ENCODE measurements at places on chromosomes 13 and 19.

GRCh38 chr13:85436029-85436428, 363.2 kb downstream of the SLITRK6 start:
- H3K27me3 ChIP-seq: no peaks in the 10 kb centered on the region
- H3K36me3 ChIP-seq: no peaks in the 10 kb centered on the region
- no peak overlapping the region for H3K27ac ChIP-seq

GRCh38 chr13:30529085-30529834, 63.5 kb upstream of the HMGB1 start:
- H3K4me1 ChIP-seq: no peaks in the 10 kb centered on the region
- H3K27me3 ChIP-seq: no peaks in the 10 kb centered on the region
- no peak for DNase-seq
- H3K36me3 ChIP-seq: no peaks in the 10 kb centered on the region
- H3K27ac ChIP-seq: no peak overlapping the region
- no peak overlapping the region for H3K4me3 ChIP-seq

DNA sequence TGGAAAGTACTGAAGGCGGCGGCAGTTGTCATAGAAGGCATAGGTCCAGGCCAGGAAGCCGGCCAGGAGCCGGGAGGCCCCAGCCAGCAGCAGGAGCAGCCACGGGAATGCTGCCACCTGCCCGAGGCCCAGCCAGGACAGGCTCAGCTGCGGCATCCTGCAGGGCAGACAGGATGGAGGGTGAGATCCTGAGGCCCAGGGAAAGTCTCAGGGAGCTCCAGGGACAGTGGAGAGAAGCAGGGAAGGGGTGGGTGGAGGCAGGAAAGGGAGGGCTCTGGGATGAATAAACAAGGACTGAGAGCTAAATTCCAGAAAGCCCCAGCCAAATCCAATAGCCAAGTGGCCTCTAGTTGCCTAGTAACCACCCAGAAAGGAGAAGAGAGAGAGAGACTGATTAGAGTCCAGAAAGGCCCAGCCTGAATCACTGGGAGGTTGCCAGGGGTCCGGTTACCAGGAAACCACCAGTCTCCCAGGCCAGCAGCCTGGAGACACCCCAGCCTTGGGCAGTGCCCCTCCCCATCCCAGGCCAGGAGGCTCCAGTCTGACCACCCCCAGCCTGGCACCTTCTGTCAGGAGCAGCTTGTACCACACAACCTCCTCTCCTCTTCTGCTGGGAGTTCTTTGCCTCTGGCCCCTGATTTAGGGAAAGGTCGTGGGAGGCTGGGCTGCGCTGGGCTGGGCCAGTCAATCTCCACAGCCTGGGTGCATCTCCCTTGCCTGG, 7.5 kb upstream of the OR10H5 start:
- H3K27ac ChIP-seq: no peak overlapping the region
- no peaks in the 10 kb centered on the region for H3K4me1 ChIP-seq

DNA sequence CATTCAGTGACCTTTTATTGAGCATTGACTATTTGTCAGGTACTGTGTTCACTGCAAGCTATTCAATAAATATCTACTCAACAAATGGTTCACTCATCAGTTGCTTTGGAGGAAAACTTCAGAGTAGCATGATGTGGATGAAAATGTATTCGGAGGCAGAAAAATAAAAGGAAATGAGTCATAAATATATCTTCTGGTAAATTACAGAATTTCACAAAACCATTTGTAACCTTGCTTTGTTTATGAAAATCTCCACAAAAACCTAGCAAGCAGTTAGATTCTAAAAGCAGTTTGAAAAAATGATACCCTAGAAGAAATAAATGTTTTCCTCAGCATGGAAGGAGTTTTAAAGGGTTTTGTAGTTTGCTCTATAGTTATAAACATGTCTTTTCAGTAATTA, 399.6 kb downstream of the LMO7 start:
- no peaks in the 10 kb centered on the region for H3K27me3 ChIP-seq
- H3K4me3 ChIP-seq: no peak overlapping the region
- DNase-seq: no peak
- H3K27ac ChIP-seq: no peak overlapping the region
- H3K36me3 ChIP-seq: no peaks in the 10 kb centered on the region

- no peak overlapping the region for H3K27ac ChIP-seq
- no peaks in the 10 kb centered on the region for H3K27me3 ChIP-seq
- no peak overlapping the region for H3K4me3 ChIP-seq
- no peaks in the 10 kb centered on the region for H3K4me1 ChIP-seq
These were observed 8.2 kb downstream of the NALCN start for GRCh38 chr13:101408154-101408553.

DNA sequence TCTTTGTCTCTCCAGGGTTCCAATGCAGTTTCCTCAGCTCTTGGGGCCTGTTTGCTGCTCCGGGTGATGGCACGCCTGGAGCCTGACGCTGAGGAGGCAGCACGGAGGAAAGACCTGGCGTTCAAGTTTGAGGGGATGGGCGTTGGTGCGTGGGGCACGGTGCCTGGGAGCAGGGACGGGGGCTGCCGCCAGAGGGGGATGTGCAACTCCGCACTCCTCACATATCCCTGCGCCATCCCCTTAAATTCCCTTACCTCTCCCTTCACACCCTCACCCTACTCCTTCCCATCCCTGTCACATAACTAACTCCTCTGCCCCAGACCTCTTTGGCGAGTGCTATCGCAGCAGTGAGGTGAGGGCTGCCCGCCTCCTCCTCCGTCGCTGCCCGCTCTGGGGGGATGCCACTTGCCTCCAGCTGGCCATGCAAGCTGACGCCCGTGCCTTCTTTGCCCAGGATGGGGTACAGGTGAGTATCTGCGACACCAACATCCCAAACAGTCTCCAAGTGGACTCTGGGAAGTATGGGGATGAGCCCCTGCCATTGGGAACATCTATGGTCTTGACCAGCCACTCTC, 31.1 kb downstream of the TRPM4 start:
- DNase-seq: no peak
- H3K36me3 ChIP-seq: no peaks in the 10 kb centered on the region
- no peaks in the 10 kb centered on the region for H3K27me3 ChIP-seq
- no peak overlapping the region for H3K27ac ChIP-seq

DNA sequence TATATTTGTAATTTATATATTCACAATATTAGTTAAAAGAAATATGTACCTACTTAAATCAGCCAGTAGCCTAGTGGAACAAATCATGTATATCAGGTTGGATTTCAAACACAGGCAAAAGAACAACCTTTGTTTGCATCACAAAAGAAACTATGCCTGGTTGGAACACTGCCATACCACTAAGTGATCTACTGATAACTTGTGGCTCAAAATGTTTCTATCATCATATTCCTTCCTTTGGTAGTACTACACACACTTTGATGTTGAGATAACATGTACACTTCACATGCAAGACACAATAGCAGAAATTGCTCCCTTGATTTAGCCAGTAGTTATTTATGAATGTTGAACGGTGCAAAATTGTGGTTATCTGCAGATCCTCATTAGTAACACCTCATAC, 146.0 kb upstream of the GPC6 start:
- no peaks in the 10 kb centered on the region for H3K36me3 ChIP-seq
- H3K27ac ChIP-seq: no peak overlapping the region
- DNase-seq: no peak
- no peak overlapping the region for H3K4me3 ChIP-seq
- no peaks in the 10 kb centered on the region for H3K27me3 ChIP-seq

DNA sequence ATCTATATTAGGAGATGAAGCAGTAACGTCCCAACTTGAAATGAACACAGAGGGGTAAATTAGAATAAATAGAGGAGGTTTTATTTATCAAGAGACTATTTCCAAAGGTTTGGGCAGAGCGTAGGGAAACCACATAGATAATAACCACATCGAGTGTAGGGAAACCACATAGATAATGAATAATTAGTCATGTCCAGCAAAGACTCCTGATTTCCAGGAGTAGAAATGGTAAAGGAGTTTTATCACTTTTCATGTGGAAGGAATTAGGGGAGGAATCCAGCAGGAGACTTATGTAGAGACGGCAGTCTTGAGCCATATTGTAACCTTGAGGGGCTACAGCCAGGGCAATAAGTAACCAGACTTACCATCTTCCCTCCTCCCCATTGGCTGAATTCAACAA, 136.3 kb upstream of the CSNK1A1L start:
- H3K27me3 ChIP-seq: no peaks in the 10 kb centered on the region
- H3K4me1 ChIP-seq: no peaks in the 10 kb centered on the region
- no peaks in the 10 kb centered on the region for H3K36me3 ChIP-seq
- no peak overlapping the region for H3K27ac ChIP-seq

GRCh38 chr19:18919900-18920214, 342 bp downstream of the DDX49 start:
- peaks cover 22% of the 10 kb centered on the region for H3K36me3 ChIP-seq
- no peaks in the 10 kb centered on the region for H3K27me3 ChIP-seq
- peaks cover 25% of the 10 kb centered on the region for H3K4me1 ChIP-seq
- H3K4me3 ChIP-seq: peak overlapping the region; percentile 94
- DNase-seq: no peak

- no peak overlapping the region for H3K27ac ChIP-seq
- H3K4me3 ChIP-seq: no peak overlapping the region
These were observed 60.9 kb upstream of the ZNF527 start for GRCh38 chr19:37309834-37310575.

Data from CD8-positive, alpha-beta memory T cell (primary cell).